ENCODE measurements at places on chromosomes 4 and X.

DNA sequence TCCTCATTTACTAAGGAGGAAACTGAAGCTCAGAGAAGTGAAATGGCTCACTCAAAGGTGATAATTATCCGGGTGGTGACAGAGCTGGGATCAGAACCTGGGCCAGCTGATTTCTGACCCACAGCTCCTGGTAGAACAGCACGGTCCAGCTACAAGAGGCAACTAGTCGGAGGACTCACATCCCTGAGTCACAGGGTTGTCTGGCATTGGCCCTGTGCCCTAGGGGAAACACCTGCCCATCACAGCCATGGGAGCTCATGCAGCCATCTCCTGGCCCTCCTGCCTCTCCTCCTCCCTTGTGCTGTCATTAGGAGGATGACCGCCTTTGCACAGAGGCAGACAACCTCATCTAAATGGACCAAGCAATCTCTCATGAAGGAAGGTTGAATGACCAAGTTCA is 115.2 kb upstream of the TSPAN5 start:
- DNase-seq, result no peak

GRCh38 chrX:9805956-9806355 is 19.7 kb downstream of the SHROOM2 start:
- no peak for DNase-seq

DNA sequence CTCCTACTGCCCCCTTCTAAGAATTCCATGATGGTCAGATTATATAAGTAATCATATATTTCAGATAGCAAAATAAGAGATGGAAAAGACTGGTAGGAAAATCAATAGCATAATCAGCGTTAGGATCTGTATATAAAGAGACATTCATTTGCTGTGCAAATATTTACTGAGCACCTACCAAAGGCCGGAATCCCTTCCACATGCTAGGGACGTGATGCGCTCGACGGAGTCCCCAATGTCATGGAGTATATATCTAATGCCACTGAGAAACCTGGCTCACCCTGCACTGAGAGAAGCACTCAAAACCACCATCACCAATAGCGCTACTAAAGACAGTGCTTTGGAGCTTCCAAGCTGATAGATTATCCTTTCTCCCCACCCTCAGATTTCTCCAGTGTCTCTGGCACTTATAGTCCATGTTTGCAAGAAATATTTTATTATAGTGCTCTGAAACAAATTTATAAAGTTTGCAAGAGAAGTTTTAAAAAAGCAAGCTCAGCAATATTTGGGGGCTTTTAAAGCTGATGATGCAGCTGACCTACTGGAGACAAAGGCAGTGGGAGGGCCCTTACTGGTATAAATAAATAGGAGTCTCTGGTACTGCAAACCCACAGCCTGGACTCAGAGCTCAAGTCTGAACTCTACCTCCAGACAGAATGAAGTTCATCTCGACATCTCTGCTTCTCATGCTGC is at the start of gene CXCL13:
Gene CXCL13 (plus strand): TSS at position 611 of the 693 bp plus-strand sequence. CDS start 46 bp downstream, at position 657.
- no peak for DNase-seq

DNA sequence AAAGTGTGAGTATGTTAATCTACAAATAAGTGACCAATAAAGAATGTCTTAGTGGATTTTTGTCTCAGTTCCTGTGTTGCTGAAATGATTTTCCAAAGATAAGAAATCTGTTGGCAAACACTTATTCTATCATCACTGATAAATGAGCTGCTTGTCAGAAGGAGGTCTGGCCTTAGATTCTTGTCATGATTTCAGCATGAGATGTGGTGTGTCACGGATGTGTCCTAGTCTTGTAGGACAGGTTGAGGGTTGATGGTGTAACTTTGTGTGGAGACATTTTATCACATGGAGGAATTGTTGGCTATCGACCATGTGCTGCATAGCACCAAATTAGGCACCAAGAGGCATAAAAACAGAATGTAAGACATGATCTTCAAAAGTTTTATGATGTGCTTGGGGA is 31.8 kb upstream of the LIMCH1 start:
- no peak for DNase-seq

- DNase-seq, result no peak
These were observed 48.9 kb downstream of the FNIP2 start for GRCh38 chr4:158817562-158818296.

DNA sequence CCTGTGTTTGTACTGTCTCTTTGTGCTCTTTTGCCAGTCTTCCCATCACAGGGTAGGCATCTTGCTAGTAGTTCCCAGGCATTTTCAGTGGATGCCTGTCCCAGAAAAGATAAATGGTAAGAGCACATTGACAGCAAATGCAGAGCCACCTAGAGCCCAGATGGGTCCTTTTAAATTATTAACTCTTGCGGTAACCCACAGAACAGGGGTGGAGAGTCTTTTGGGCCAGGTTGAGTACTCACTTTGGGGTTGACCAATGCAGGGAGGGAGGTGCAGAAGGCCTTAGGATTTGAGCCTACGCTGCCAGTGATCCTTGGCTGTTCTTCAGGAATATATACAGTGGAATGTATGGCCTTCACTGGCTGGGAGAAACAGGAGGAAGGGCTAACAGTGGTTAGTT is 173.8 kb downstream of the MSN start:
- no peak for DNase-seq

DNA sequence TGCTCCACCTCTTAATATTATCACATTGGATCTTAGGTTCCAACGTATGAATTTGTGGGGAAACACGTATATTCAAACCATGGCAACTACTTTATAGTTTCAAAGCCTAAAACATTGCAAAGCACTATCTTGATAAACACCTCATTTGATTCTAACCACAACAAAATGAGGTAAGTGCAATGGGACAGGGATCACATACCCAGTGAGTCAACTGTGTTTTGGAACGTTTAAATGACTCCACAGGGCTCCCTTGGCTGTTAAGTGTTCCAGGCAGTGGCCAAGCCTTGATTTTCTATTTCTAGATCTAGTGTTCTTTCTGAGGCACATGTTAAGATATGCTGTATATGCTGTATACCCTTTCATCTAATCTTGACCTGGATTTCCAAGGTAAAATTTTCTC is 54.5 kb upstream of the C1QTNF7 start:
- peak; percentile 42 for DNase-seq

GRCh38 chr4:174521800-174522182 is 497 bp downstream of the HPGD start:
- no peak for DNase-seq

DNA sequence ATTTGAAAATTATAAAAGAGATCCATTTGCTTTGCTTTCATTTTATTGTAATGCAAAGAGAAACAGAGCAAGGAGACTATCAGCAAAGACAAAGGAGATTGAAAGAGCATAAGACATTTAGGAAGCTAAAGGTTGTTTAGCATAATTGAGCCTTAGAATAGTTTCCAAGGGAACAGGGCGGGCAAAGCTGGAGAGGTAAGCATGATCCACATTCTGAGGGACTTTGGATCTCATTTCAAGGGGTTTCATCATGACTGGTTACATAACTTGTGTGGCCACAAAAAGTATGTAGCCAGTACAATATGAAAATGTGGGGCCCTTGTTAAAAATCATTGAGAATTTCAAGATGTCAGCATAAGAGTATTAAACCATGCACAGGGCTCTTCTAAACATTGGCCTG is 406.5 kb downstream of the RPA4 start:
- DNase-seq, result no peak

- DNase-seq, result no peak
These were observed 584.8 kb upstream of the INTU start for GRCh38 chr4:127047930-127048329.

GRCh38 chrX:40008791-40009461 is 88.8 kb downstream of the BCOR start:
- no peak for DNase-seq

Measured in Jurkat, Clone E6-1 (cell line).